Brain microvascular endothelial cell (primary cell): ENCODE measurements at places on chromosomes 7 and 10.
A peak's percentile ranks its signal among the peaks of the same experiment; 100 is the strongest.

DNA sequence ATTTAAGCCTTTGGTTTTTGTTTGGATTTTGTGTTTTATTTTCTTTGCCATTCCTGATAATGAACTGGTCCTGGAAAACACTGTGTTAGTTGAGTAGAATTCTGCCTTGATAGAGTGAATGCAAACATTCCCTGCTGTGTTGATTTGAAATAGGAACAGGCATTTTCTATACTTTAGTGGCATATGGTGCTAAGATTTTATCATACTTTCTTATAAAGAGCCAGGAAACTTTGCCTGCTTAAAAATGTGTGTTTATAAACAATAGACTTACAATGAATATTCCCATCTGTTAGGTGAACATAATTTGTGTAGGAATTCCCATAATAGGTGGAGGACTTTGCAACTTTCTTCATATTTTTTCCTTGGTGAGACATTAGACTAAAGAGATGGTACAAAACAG lies 333.3 kb downstream of the SDK1 start:
- DNase-seq = no peak

DNA sequence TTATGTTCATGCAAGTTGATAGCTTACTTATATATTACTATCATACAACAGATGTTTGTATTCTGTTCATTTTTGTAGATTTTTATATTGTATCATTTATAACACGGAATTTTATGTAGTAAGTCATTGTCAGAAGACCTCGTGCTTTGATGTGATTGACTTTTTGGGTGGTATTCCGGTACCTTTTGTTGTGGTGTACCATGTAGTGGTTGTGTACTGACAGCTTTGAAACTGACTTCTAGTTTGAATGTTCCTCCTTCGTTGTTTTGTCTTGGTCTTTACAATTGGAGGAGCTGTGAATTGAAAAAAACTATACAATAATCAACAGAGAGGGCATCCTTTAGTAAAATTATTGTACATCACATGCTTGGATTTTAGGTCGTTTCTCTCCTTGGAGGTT lies 61.5 kb downstream of the WAC start:
- DNase-seq = no peak

DNA sequence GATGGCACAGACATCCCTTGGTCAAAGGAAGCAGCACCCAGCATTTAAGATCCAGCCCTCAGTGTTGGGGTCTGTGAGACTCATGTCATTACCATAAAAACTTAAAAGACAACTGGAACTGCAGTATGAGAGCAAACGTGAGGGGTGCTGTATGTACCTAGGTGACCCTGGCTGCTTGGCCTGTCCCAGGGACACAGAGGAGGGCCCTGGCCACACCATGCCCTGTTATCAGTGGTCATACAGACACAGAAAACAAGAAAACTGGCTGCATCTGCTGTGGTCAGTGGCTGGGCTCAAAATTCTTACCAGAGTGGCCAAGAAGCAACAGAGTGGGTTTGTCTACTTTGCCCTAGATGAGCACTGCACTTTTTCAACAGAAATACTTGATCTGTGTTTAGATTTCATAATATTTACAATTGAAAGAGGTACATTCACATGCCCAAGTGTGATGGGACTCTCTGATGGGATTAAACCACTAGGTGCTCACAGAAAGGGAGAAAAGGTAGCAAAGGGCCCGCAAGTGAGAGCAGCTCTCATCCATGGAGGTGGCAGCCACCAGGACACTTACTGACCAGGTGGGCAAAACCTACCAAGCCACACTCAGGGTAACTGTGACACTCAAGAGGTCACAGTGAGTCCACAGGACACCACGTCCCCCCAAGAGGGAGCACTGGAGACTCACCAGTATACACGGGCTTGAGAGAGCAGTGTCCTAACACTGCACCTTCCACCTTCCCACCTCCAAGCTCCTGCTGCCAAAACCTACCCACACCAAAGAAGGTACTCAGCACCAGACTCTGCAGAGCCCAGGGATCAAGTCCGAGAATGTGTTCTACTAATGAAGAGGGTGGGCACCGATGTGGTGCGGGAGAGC lies 68.1 kb upstream of the CAMK2B start:
- no peak for DNase-seq

- DNase-seq = no peak
Observed at GRCh38 chr7:24980534-24981170, 674 bp upstream of the OSBPL3 start.

GRCh38 chr10:45443101-45444009 lies 69.3 kb downstream of the ALOX5 start:
- DNase-seq = no peak

DNA sequence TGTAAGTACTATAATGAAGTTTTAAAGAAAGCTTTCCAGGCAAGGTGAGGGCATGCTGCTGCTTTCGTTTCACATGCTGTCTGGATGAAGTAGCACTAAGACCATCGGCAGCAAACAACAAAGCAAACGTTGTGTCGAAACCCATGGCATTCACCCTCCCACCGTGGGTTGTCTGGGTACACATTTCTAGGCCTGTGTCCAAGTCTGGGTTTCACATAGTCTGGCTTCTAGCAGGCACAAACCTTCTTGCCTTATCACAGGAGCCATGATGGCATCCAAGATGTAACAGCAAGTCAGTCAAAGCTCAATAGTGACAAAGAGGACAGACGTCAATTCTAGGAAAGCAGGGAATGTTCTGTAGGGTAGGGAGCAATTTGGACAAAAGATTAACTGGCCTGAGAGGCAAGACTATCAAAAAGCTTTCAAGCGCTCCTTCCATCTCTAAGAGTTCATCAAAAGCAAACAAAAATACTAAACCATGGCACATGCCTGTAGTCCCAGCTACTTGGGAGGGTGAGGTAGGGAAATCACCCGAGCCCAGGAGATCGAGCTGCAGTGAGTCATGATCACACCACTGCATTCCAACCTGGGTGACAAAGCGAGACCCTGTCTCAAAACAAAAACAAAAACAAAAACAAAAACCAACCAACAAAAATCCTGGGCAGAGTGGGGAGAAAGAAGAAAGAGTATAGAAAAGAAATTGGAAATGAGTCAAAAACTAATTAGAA lies 42.7 kb downstream of the PAXIP1 start:
- DNase-seq = no peak

GRCh38 chr10:114491933-114492332 lies 87.6 kb upstream of the AFAP1L2 start:
- DNase-seq = no peak

GRCh38 chr7:107972075-107972482 lies 30.9 kb downstream of the LAMB1 start:
- no peak for DNase-seq

DNA sequence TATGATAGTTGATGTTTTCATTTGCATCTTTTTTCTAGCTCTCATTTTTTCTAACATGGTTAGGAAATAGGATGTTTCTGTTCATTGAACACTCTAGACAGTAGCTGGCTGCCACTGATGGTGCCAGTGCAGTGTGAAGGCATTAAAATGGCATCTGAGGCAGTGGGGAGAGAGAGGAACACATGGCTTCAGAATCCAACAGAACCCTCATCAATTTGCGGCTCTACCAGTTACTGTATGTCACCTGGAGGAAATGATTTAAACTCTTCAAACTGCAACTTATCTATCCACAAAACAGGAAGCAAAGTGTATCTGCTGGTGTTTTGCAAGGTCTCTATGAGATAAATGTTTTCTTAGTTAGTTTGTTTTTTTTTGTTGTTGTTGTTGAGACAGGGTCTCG lies 305.2 kb upstream of the PRKCQ start:
- no peak for DNase-seq

DNA sequence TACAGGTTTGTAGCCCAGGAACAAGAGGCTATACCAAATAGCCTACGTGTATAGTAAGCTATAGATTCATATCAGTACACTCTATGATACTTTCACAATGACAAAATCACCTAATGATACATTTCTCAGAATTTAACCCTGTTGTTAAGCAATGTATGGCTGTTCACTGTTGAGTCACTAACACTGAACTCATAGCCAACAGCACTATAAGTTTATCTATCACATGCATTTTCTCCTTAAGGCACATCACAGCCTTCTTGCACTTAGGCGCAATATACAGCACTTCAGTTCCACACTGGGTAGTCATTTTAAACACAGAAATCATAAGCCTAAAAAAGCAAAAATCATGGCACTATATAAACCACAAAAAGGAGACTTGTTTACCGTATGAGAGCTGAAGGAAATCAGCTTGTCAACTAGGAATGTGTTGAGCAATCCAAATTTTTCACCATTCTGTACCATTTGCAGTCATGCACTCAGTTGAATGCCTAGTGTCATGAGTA lies 45.6 kb downstream of the ZNF438 start:
- DNase-seq = no peak

- no peak for DNase-seq
Observed at GRCh38 chr10:17793823-17794644, 15.1 kb upstream of the MRC1 start.

DNA sequence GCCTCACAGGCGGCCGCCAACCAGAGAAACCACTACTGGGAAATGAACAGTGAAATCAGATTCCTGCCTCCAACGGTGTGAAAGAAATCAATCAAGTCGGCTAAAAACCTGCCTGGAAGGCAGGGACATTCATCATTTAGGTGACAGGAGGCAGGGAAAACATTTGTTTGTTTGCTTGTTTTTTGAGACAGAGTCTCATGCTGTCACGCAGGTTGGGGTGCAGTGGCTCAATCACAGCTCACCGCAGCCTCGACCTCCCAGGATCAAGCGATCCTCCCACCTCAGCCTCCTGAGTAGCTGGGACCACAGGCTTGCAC lies 30.5 kb downstream of the AP5Z1 start:
- DNase-seq = no peak

DNA sequence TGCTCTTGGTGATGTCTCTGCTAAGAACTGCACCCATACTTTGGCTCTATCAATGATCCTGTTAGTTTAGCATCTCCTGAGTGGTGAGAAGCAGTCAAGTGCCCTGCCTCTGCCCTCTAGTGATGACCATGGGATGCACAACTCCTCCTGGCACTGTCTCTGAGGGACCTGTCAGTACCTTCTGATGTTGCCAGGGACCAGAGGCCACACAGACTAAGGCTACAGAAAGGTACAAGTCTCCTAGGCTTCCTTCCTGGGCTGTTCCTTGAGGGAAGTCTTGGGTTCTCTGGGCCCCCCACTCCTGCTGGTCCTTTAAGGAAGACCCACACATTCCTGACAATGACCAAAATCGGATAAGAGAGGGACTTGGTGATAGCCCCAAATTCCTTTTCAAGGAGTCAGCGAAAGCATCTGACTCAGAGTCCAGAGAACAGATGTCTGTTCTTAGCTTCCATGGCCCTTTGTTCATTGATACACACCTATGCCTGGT lies 15.3 kb downstream of the NKX2-3 start:
- DNase-seq = peak; percentile 20

GRCh38 chr7:88845091-88845490 lies 49.6 kb upstream of the TEX47 start:
- no peak for DNase-seq

GRCh38 chr7:107068156-107068555 lies 23.7 kb downstream of the PRKAR2B start:
- no peak for DNase-seq
